ENCODE measurements at places on chromosomes 3 and 15.

DNA sequence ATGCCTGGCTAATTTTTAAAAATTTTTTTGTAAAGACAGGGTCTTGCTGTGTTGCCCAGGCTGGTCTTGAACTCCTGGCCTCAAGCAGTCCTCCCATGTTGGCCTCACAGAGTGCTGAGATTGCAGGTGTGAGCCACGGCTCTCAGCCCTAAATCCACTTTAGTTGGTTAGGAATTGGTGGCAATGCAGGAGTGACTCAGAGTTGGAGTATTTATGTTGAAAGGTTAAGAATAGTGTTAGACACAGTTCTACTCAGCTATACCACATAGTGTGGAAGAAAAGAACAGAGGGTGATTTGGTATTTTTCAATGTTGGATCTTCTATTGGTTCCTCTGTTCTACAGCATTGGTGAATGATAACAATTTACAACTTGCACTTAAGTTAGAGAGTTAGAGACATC lies 7.6 kb downstream of the ZNF639 start:
- DNase-seq, result no peak

DNA sequence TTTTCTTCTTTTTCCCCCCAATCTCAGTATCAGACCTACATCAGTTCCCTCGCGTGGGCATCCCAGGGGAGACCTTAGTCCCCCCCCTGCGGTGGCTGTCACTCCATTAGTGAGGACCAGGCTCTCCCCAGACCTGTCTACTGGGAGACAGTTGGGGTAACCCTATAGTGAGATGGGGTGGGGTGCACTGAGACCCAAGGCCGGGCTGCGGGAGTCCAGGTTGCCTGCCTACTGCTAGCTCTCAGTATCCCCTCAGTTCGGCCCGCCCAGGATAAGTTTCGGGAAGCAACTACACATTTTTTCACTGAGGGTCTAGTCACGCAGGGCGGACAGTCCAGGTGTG lies 671 bp upstream of the DCUN1D1 start:
- DNase-seq, result no peak

GRCh38 chr3:46663591-46664135 lies 29.8 kb downstream of the ALS2CL start:
- DNase-seq, result peak; percentile 19

GRCh38 chr3:173584093-173584837 lies 186.7 kb downstream of the NLGN1 start:
- DNase-seq, result peak; percentile 16
